ENCODE measurements at places on chromosomes 6 and 20. TPM values are rescaled to one million over a fixed set of nuclear protein-coding genes. Genes with fewer than 3 reads are reported as not detected.

Gene TSPYL4
- 6.4 TPM for polyA plus RNA-seq

Gene MICB
- polyA plus RNA-seq = 0.29 TPM

Gene UBE2C
- polyA plus RNA-seq = 83.4 TPM

Gene FRMD1
- polyA plus RNA-seq = 0.02 TPM

Gene BCKDHB
- polyA plus RNA-seq = 6.9 TPM

Gene LAMP5
- 0.01 TPM for polyA plus RNA-seq

Gene RGS17
- polyA plus RNA-seq = 4.1 TPM

Gene MAP7
- 15.1 TPM for polyA plus RNA-seq

Gene PPP1R16B
- polyA plus RNA-seq = 1.0 TPM

Gene CYP24A1
- polyA plus RNA-seq = 1.6 TPM

Gene RCAN2
- polyA plus RNA-seq = 4.8 TPM

Gene CLPSL1
- not detected for polyA plus RNA-seq

Gene USP49
- polyA plus RNA-seq = 0.69 TPM

Gene CD93
- 2.8 TPM for polyA plus RNA-seq

Gene BEND6
- polyA plus RNA-seq = 0.08 TPM

Gene CRISP2
- 1.0 TPM for polyA plus RNA-seq

Gene CFAP61
- polyA plus RNA-seq = not detected

Gene LY6G5C
- 0.76 TPM for polyA plus RNA-seq

Gene ULBP2
- 5.4 TPM for polyA plus RNA-seq

Gene SYNDIG1
- 0.01 TPM for polyA plus RNA-seq

Gene HLA-DRB5
- 0.08 TPM for polyA plus RNA-seq

Gene OR2J3
- polyA plus RNA-seq = not detected

Gene EPM2A
- 1.6 TPM for polyA plus RNA-seq

Gene NKAPL
- polyA plus RNA-seq = 0.85 TPM

Gene PET117
- polyA plus RNA-seq = 8.9 TPM
